Fibroblast of skin of scalp (primary cell): ENCODE measurements at places on chromosomes 3 and 15.

DNA sequence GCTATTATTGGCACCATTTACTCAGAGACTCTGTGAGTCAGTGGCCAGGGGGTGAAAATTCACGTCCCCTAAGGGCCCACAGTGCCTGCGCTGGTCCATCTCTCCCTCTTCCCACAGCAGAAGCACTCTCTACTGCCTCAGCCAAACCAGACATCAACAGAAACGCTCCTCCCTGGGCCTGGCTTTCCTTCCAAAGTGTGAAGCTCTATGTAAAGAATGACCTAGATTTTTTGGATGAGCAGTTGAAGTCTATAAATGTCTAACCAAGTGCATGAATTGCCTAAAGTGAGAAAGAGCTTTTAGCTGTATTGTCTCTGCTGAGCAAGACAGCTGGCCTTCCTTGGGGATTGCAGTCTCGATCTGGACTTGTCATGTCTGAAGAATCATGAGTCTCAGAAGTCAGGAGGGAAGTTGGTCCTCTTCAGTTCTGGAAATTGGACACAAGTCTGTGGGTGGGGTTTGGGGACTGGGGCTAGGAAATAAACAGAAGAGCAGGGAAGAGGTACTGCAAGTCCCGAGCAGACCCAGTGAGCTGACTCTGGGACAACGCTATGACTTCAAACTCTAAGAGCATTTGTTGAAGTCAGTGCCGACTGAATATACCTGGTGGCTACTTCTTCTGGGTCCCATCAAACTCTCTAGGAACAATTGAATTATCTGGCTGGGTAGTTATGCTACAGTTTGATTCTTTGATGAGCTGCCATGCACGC lies 29.0 kb downstream of the RASGRP1 start:
- DNase-seq = peak; percentile 86

- no peak for DNase-seq
Measured at GRCh38 chr3:5061218-5061569, 60.9 kb upstream of the ARL8B start.

DNA sequence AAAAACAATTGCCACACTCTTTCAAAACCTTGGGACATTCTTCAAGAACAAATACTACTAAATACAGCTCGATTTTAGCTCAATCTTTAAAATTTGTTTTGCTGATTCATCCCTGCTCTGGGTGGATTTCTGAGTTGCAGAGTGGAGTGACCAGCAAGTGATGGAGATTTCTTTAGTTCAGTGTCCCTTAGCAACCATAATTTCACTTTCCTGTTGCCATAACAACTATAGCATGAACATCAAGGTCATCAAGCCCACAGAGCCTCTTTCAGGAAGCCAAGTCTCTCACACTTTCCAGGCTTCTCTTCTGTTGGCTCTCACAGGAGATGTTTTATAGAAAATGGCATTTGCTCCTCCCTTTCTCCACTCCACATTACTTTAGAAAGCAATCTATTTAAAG lies 597.2 kb upstream of the ADAMTS9 start:
- no peak for DNase-seq

DNA sequence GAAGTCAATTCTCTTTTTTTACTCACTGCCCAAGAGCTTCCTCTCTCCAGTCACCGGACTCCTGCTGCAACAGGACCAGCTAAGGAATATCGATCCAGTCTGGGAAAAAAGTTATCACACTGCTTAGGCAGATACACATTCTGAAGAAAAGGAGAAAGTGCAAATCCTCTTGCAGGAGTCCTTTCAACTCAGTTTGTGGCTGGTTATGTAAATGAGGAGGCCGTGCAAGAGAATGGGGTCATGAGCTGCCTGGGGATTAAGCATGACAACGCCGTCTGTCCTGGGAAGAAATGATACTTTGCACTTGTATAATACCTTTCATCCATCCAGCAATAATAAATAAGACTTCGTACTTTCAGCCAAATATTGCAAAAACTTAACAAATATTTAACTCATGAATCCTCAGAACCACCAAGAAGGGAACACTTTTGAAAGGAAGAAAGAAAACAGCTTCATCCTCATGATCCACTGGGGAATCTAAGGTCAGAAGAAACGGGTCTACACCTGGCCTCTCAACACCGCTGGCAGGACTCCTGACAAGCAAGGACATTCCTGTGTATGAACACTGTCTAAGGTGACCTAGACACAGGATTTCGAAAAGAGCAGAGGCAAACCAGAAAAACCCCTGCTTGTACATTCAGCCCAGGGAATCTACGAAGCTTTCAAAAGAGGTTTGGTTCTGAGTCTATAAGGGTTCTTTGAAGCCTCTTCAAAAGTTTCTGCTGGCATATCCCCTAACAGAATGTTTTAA lies 13.1 kb upstream of the WWTR1 start:
- no peak for DNase-seq

DNA sequence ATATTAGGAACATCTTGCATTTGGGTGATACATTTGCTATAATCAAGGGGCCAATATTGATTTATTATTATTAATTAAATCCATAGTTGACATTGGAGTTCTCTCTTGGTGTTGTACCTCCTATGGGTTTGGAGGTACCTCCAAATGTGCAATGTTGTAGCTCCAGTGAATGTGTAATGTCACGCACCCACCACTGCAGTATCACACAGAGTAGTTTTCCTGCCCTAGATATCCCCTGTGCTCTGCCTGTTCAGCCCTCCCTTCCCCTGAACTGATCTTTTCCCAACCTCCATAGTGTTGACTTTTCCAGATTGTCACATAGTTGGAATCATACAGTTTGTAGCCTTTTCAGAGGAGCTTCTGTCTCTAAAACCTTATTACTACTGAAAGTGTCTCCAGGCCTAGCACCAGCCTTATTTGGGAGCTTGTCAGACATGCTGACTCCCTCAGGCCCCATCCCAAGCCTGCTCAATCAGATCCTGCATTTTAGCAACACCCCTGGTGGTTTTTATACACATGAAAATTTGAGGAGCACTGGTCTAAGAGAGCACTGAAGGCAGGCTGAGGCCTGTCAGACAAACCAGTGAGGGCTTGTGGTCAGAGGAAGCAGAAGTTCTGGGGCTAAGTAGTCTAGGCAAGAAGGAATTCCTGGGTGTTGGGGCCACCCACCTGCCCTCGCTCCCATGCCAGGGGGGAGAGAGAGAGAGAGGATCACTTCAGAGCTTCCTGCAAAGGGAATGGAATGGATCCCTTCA lies 73.4 kb downstream of the SLC6A11 start:
- no peak for DNase-seq

GRCh38 chr3:57810048-57810447 lies 53.9 kb downstream of the SLMAP start:
- DNase-seq = no peak

DNA sequence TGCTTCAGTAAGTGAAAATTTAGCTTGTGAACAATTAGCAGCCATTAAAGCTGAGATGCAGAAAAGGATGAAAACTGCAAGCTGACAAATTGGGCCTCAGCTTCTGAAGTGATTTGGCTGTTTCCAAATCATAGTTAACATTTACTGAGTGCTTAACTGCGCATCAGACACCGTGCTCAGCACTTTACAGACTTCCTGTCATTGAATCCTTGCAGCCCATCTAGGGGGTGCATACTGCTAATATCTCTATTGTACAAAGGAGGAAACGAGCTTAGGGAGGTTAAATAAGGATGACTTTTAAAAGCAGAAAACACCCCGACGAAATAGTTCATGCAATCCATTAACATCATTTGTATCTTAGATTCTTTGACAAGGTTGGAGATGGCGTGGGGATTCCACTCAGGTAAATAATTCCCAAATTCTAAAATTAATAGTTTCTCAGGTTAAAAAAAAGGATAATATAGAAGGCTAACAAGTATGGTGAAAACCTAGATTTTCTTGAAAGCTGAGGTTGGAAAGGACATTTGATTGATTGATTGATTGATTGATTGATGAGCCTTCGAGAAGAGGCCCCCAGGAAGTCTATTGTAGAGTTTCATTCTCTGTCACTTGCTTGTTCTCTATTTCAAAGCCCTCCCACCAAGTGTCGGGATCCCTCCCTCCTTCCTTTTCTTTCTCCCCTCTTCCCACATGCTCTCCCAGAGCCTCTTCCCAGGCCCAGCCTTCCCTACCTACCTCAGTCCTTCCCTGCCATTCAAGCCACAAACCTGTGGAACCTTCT lies 23.5 kb upstream of the EPHB3 start:
- no peak for DNase-seq

DNA sequence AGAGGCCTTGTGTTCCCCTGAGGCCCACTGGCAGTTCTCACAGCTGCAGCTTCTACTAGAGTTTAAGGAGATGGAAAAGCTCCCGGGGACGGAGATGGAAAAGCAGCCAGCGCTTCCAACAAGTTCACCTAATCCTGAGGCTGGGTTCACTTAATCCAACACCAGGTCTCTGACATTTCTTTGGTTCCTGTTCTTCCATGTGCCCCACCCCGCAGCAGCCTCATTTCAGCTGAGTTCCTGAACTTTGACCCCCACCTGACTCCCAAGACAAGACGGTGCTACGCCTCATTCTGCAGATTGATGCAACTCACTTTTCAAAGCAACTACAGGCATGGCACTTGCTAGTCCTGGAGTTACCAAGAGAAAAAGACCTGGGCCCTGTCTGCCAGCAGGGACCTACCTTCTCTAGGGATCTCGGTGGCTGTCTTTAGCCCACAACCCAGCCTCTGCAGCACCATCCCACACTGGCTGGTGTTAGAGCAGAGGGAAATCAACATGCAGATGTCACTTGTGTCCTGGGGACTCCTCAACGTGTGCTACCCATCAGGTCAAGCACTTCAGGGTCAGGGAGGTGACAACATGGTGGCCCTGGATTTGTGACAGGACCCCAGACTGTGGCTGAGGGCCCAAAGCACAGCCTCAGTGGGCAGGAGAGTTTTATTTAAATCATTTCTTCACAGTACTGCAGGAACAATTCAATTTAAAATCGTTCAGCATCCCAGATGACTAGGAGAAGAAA lies 406.1 kb downstream of the VPS13C start:
- DNase-seq = no peak

DNA sequence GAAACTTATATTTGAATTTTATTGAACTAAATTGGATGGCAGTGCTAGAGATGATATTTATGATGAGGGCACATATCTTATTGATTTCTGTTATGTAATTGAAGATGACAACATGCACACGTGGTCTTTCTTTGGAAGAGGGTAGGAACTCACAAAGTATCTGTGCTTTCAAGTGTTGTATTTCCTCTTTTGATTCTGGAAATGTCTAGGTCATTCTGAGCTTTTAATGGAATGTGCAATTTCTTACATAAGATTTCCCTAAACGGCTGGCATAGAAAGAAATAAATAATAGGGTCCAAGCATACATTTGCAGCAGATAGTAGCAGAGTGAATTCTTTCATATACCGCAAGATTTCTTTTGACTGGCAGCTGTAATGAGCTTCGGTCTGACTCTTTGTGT lies 10.1 kb upstream of the GPR171 start:
- no peak for DNase-seq

DNA sequence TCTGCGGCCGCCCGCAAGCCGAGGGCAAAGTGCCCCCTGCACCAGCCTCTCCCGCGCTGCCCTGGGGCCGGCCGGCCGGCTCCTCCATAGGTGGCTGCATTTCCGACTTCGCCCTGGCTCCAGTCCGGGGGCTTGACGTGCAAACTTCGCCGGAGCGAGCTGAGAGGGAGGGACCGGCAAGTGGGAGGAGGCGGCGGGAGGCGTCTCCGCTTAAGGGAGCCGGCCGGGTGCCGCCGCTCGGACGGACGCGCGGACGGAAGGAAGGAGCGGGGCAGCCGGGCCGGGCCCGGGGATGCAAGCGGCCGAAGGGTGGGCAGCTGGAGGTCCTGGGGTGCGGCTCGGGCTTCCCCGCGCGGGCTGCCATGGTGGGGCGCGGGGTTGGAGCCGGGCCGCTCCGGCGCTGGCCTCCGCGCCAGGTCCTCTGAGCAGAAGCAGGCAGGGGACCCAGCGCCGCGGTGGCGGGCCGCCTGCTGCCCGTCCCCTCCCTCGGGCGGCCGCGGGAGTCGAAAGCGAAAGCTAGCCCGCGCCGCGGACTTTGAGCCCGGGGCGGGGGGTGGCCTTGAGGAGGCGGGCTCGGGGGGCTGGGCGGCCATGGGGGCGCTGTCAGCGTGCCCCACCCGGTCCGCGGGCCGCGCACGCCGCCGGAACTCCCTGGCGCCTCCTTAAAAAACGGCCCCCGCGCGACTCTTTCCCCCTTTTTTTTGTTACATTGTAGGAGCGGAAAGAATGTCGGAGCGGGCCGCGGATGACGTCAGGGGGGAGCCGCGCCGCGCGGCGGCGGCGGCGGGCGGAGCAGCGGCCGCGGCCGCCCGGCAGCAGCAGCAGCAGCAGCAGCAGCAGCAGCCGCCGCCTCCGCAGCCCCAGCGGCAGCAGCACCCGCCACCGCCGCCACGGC lies at the start of gene SCAANT1:
Gene SCAANT1, minus strand, starts transcription at position 511 of the 895 bp plus-strand sequence.
- peak; percentile 92 for DNase-seq

DNA sequence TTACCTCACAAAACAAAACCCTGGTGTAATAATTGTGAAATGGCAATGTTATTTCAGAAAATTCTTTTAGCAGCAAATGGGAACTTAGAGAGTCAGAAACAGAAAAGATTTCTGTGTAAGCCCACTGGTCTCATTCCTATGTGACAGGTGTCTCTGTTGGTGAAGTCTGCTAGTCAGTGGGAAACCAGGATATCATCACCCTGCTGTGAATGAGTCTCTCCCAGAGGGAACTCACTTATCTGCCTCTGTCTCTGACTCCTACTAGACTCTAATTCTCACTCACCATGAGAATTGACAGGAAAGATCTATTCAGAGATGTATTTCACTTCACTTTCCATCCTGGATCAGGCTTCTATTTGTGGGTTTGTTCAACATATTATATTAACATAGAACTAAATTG lies 266.0 kb downstream of the EPHA3 start:
- DNase-seq = no peak

DNA sequence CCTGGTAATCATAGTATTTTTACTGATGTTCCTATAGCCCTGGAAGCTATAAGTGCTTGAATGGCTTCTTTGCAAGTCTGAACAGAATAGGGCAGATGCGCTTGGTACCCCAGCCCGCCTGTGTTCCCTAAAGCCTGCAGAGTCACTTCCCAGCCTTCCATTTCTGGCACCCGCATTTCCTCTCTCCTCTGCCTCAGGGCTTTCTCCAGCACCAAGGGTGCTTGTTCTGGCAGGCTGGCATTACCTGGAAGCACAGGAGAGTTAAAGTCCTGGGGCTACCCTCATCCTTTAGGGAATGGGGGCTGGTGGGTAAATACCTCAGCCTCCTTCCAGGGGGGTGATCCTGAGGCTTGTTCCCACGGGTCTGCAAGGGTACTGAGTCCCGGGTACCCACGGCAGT lies 7.4 kb upstream of the CHRNA3 start:
- no peak for DNase-seq

DNA sequence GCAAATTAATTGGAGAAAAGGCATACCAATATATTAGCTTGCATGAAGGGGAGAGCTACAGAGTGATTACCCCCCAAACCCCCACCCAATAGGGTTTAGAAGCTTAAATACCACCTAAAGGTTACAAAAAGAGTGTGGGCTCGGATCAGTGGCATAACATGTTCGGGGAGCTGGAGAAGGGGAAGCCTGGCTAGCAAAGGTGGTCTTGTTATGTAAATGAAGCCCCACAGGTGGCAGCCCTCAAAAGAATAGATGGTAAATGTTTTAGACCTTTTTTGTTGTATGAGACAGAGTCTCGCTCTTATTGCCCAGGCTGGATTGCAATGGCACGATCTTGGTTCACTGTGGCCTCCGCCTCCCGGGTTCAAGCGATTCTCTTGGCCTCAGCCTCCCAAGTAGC lies 10.9 kb upstream of the PXK start:
- no peak for DNase-seq

GRCh38 chr15:41291065-41291631 lies 41.2 kb downstream of the OIP5 start:
- no peak for DNase-seq

- no peak for DNase-seq
Measured at GRCh38 chr3:30638685-30639412, 32.4 kb downstream of the TGFBR2 start.
